ENCODE measurements at places on chromosomes 2 and 18. TPM values are rescaled to one million over a fixed set of nuclear protein-coding genes. Genes with fewer than 3 reads are reported as not detected.

SCN7A gene
- total RNA-seq: 0.18 TPM

GRCh38 chr2:12928197-12928774, 211.6 kb downstream of the TRIB2 start:
- peak overlapping the region; percentile 44 for H3K27ac ChIP-seq
- peaks cover 23% of the 10 kb centered on the region for H3K4me1 ChIP-seq
- DNase-seq: peak; percentile 63
- no peaks in the 10 kb centered on the region for H3K27me3 ChIP-seq
- H3K36me3 ChIP-seq: no peaks in the 10 kb centered on the region
- H3K4me3 ChIP-seq: peak overlapping the region; percentile 19

DNA sequence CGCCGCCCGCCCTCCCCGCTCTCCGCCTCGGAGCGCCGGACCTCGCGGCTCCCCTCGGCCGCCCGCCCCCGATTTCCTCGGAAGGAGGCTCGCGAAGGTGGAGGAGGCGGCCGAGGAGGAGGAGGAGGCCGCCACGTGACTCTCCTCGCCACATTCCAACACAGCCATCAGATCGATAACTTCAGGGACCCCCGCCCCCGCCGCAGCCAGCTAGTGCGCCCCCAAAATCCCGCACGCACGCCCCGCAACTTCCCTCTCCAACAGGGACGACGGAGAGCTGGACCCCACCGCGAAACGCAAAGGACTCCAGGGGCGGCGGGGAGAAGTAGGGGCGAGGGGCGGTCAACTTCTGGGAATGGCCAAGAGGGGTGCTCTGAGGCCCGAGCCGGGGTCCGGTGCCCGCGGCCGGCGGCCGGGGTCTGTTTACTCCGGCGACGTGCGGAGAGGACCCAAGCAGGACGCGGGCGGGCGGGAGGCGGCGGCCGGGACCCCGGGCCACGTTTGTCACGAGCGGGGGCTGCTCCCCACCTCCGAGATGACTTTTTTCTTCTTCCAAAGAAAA, 2.0 kb downstream of the ZNF521 start:
- H3K4me3 ChIP-seq: peak overlapping the region; percentile 96
- no peaks in the 10 kb centered on the region for H3K4me1 ChIP-seq
- no peaks in the 10 kb centered on the region for H3K27me3 ChIP-seq

DNA sequence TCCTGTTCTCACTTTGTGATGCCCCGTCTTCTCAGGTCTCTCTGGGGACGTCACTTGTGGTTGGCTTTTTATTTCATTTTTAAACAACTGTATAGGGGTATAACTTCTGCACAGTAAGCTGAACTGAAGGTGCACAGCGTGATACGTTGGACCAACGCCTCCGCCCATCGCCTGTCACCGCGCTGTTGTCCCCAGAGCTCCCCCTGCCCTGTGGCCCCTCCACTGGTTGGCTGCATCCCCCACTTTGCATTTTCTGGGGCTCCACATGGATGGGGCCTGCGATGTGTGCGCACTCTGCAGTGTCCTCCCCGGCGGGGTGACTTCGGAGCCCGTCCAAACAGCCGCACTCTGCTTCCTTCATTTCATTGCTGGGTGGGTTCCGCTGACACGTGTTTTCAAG, 14.3 kb downstream of the GPR35 start:
- no peaks in the 10 kb centered on the region for H3K36me3 ChIP-seq
- H3K27me3 ChIP-seq: peaks cover 10% of the 10 kb centered on the region
- H3K27ac ChIP-seq: no peak overlapping the region
- H3K4me3 ChIP-seq: no peak overlapping the region
- DNase-seq: no peak
- H3K4me1 ChIP-seq: no peaks in the 10 kb centered on the region

INHBB gene
- not detected for total RNA-seq

CKAP2L gene
- total RNA-seq: 33.7 TPM

Data from SJCRH30 (cell line).